ENCODE measurements at places on chromosomes 7 and 10.

DNA sequence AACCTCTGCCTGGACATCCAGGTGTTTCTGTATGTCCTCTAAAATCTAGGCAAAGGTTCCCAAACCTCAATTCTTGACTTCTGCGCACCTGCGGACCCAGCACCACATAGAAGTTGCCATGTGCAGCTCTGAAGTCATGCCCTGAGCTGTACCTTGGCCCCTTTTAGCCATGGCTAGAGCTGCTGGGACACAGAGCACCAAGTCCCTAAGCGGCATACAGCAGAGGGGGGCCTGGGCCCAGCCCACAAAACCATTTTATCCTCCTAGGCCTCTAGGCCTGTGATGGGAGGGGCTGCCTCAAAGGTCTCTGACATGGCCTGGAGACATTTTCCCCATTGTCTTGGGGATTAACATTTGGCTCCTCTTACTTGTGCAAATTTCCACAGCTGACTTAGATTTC lies 14.6 kb downstream of the TMEM243 start:
- no peak for DNase-seq

DNA sequence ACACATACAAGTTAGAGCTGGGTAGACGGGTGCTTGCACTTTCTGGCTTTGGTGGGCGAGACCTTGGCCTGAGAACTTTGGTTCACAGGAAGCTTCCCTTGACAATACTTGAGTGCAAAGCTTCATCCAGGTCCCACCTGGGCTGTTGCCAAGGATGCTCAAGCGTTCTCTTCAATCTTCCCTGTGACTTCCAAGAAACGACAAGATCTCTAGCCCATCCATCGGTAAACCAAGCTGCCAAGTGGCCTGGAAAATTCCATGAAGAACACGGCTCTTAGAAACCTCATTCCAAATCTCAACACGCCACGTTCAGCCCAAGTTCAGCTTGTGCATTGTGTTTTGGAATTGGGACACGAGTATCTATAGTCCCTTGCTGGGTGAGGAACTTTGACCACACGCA lies 84.7 kb downstream of the CHST15 start:
- no peak for DNase-seq

GRCh38 chr7:133789974-133790373 lies 337.2 kb upstream of the LRGUK start:
- DNase-seq = no peak

DNA sequence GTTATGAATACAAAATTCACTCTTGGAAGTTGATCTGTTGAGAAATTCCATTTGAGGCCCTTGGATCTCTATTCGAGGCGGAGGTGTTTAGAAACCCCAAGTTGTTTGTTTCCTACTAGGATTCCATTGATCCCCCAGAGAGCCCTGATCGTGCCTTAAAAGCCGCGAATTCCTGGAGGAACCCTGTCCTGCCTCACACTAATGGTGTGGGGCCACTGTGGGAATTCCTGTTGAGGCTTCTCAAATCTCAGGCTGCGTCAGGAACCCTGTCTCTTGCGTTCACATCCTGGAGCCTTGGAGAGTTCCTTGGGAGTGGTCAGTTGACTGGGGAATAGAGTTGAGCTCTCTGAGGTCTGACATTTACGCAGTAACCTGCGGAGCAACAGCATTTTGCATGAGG lies 1.2 kb downstream of the CFAP69 start:
- DNase-seq = no peak

- no peak for DNase-seq
These were observed 4.6 kb downstream of the HOXA4 start for GRCh38 chr7:27125986-27126394.

- DNase-seq = no peak
These were observed 32.2 kb downstream of the IQUB start for GRCh38 chr7:123502201-123502600.

GRCh38 chr7:151249034-151249731 lies 689 bp upstream of the SMARCD3 start:
- DNase-seq = no peak

- DNase-seq = no peak
These were observed 32.1 kb downstream of the VWC2 start for GRCh38 chr7:49805371-49806007.

DNA sequence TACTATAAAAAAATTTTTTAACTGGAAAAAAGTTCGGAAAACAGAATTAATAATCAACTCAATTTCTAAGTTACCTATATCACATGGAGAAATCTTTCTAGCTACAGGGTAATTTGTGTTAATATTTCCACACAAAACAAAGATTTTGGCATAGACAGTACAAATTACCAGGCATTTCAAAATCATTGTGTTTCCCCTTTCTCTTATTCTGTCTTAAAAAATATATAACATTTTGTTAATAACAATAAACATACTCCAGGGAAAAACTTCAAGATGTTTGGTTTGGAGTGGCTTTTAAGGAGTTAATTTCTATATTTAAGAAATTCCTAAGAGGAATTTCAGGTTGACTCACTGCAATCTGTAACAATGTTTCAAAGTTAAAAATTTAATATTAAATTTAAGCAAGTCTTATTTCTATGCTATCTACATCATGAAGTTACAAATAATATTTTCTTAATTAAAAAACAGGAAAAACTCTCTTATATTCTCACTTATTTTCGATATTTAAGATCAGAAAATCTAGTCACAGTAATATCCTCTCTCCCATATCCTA lies 132.6 kb downstream of the NRBF2 start:
- DNase-seq = no peak

DNA sequence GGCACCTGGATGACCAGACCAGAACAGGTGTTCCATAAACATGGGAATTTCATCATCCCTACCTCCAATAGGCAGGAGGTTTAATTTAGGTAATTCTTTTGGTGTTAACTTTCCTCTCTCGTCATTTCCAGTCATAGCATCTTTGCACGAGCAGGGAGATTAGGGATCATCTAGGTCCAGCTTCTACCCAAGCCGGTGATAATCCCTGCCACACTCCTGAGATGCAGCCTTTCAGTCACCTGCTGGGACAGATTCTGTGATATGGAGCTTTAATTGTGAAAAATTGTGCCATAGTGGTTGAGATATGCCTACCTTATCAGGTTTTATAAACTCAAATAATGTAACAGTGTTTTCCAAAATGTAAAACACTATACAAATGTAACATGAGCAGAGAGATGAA lies 191.8 kb upstream of the AOAH start:
- no peak for DNase-seq

DNA sequence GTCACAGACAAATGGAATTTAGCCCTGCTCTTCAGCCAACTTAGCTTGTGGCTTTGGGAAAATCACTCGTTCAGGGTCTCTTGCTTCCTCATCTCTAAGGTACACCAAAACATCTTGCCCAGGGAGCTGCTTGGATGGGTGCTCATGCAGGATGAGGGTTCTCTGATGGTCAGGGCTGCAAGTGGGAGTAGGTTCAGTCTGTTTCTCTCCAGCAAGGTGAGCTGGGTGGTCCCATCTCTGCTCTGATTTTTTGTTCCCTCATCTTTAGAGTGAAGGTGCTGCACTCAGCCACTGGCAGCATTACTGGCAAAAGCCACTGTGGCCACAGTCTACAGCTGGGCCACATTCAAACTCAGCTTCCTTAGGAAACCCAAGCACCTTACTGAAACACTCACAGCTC lies 149.9 kb upstream of the GPR26 start:
- DNase-seq = no peak

- DNase-seq = no peak
These were observed 14.8 kb downstream of the CYP26A1 start for GRCh38 chr10:93088466-93088865.

GRCh38 chr7:129947701-129948100 lies 5.1 kb downstream of the UBE2H start:
- DNase-seq = no peak

DNA sequence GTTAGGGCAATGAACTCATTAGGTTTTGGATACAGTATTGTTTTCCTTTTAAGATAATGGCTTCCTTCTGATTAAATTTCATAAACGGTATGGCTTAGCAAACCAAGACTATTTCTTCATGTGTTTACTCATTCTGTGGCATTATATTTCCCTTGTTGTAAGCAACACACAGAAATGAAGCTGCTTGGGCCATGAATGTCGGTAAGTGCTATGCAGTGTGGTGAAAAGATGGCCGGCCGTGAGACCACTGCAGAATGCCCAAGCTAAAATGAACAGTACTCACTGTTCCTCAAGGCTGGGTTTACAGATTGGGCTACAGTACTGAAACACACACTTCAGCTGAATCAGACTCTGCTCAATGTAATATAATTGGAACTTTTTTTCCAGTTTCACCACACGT lies 8.1 kb downstream of the APBB1IP start:
- DNase-seq = no peak

DNA sequence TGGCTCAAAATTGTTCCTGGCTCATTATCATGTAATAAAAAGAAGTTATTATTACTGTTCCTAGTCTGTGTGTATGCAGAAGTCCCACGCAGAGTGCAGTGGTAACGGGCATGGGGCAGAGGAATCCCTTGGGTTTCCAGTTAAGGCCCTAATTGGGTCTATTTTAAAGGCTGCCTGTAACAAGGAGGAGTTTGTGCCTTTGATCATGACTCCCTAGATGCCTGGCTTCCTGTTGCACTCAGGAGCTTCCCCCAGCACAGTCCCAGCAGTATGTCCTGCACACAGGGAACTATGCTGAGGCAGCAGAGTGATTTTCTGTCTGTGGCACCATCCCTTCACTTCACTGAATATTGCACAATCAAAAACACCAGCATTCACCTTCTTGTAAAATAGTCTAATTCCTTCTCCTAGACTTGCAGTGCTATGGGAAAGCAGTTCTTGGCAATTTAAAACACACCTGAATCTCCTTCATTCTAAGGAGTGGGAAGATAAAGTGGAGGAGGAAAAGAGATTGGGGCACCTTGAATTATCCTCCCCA lies 22.9 kb downstream of the SORCS1 start:
- no peak for DNase-seq

DNA sequence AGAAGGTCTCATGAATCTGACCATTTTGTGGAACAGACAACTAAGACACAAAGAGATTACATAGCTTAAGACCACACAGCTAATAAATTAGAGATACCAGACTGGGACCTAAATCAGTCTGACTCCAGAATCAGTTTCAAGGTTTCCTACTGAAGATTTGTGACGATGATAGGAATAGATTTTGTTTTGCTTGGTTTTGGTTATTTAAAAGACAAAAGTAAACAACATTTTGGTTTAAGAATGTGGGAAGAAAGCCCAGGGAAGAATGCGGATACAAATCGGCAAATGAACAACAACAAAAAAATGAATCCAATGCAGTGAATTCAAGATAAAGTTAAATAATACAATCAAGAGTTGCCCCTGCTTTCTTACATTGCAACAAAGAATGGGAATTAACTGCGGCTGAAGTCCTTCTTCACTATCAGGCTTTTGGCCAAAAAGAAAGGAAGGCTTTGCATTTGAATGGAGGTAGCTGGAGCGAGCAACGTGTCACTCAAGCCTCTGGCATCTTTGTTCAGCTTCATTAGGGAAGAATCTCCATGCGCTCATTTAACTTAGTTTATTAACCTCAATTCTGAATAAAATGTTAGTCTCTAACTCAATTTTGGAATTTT lies 210.8 kb downstream of the ADAM12 start:
- DNase-seq = no peak

DNA sequence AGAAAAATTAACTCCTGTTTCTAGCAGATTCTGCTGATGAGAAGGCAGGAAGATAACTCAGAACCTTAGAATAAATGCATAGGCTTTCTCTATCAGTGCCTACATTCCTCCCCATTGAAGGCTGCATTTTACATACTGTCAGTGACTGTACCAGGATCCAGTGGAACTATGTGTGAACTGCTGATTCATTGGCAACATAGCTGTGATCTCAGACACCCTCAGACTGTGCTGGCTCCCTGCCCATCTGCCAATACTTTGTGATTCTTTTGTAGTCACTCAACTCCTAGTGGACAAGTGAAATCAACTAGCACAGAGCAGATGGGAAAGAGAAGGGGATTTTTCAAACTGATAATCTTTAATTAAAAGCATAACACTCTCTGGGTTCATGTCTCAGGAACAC lies 375.8 kb downstream of the MDFIC start:
- DNase-seq = no peak

- no peak for DNase-seq
These were observed 31.3 kb downstream of the ANXA8 start for GRCh38 chr10:47452495-47453140.

- DNase-seq = no peak
These were observed 125.6 kb upstream of the HABP2 start for GRCh38 chr10:113427236-113427735.

- no peak for DNase-seq
These were observed 3.6 kb downstream of the GNA12 start for GRCh38 chr7:2840458-2840857.

DNA sequence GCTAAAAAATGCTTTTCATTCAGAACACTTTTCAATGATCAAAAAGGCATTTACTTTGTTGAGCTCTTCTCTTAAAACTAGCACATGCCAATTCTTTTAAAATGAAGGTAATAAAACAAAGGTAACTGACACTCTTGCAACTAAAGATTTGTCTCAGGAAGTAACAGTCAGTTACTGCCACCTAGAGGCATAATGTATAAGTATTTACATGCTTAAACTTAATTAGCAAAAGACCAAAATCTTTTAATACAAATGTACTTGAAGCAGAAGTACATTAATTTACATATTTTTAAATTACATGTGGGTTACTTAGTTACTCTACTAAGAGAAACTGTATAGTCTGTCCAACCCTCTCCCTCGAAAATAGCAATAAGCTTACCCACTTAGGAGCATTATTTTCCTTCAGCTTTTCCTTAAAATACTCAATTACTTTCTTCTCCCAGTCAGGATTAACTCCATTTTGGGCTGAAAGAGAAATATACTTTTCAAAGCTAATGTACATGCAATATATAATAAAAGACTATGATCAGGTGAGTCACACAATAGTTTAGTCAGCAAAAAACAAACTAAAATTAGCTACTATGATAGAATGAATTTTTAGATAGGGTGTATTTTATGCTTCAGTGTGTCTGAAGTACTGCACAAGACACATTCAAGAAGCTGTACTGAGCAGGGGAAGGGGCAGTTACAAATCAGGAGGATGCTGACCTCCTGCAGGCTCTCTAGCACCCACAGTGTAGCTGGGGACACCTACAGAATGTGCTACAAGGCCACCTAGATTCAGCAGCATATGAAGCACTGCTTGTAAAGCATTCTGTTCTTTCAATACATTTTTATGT lies 13.0 kb downstream of the MCMBP start:
- DNase-seq = no peak

DNA sequence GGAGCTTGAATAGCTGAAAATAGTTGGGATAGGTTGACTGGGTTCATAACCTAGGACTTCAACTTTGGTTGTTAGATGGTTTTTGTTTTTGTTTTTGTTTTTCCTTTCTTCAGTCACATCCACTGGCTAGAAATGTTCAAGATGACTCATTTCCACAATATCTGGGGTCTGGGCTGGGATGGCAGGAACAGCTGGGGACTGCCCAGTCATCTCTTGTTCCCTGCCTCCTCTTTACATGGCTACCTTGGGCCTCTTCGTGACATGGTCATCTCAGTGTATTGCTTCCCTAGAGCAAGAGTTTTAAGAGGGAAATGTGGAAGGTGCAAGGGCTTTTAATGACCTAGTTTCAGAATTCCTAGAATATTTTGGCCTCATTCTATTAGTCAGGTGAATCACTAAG lies 915.8 kb downstream of the XPNPEP1 start:
- DNase-seq = no peak

All from T-helper 17 cell (primary cell).